ENCODE measurements at places on chromosomes 13 and 19.

DNA sequence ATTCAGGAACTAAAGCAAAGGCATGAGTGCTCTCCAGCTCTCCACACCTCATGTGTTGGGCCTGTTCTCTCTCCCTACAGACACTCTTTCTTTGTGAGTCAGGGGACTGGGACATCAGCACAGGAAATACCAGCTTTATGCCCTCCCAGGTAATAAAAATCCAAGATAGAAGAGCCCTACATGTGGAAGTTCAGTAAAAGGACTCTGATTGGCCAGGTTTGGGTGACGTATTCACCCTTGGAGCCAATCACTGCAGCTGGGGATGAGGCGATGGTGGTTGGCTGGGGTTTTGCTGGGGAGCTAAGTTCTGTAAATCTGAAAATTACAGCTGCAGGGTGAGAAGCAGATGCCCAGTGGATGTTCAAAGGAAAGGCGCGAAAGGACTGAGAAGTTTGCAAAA is 32.5 kb downstream of the CCDC70 start:
- DNase-seq = no peak

- no peak for DNase-seq
Observed at GRCh38 chr13:110559986-110560385, 1.5 kb downstream of the RAB20 start.

- no peak for DNase-seq
Observed at GRCh38 chr13:66113882-66114526, 1116.1 kb downstream of the PCDH9 start.

- DNase-seq = no peak
Observed at GRCh38 chr13:62119739-62120700, 704.4 kb upstream of the PCDH20 start.

- no peak for DNase-seq
Observed at GRCh38 chr13:75687150-75687763, 51.1 kb downstream of the LMO7 start.

- no peak for DNase-seq
Observed at GRCh38 chr19:2246801-2247361, 2.2 kb upstream of the AMH start.

- DNase-seq = no peak
Observed at GRCh38 chr19:35013820-35014754, 14.0 kb downstream of the GRAMD1A start.

GRCh38 chr19:32890841-32891240 is 21.3 kb upstream of the SLC7A9 start:
- no peak for DNase-seq
